Progenitor cell of endocrine pancreas (in vitro differentiated cells): ENCODE measurements at places on chromosomes 1 and 21.
A peak's percentile ranks its signal among the peaks of the same experiment; 100 is the strongest.

DNA sequence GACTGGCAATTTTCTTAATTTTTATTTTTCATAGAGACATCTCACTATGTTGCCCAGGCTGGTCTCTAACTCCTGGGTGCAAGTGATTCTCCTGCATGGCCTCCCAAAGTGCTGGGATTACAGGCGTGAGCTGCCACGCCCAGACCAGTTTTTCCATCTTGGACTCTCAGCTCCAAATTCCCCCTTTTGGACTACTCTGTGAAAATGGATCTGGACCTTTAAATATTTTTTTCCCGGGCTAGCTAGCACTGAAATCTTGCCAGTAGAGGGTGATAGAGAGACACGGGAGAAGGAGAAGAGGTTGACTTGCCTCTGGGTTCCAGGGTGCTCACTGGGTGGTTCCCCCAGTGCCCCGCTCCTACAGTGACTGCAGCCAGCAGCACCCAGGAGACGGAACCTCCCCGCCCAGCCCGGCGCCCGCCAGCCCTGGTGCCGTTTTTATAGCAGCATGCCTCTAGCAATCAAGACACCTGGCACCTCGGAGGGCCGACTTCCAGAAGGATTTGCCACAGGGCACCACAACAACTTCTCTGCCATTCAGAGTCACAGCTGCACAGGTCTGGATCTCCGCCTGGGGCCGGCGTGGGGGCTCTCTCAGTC, 34.7 kb upstream of the SCCPDH start:
- DNase-seq: no peak

DNA sequence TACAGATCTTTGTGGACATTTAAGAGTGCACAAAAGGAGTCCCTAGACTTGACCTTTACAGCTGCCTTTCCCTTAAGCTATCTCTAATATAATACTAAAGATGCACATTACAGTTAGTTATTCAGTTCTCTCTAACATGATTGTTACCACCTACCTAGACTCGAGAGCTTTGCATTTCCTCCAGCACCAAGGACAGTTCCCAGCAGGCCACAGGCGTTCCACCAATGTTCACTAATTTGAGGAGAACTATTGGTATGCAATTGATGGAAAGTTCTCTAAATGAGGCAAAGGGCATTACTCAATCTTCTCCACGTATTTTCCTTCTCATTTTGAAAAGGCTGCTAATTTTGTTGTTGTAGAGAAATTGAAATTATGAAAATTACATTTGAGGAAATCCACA, 5.4 kb upstream of the NTNG1 start:
- DNase-seq: peak; percentile 66

DNA sequence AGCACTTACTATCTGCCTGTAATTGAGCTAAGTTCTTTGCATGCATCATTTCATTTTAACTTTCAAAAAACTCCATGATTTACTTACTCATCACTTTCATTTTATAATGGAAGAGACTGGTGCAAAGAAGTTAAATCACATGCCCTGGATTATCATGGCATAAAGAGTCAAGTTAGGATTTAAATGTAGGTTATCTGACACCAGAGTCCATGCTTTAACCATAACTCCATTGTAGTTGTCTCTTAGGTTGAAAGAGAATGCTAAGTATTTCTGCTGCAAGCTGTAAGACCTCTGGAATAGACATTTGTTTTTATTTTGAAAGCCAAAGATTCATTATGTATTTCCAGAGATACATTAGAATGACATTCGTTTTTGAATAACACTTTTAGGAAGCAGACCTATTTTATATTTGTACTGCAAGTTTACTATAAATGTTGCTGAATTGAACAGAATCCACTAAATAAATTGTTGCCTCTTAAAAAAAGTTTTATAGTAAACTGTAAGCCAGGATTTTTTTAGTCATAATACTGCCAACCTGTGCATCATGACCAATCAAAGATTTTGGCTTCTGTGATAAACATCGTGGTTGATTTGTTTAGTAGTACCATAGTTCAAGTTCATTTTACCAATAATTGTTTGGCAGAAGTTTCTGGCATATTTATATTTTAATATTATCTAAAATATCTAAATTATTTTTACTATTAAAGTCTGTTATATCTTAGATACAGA, 26.1 kb downstream of the CFH start:
- DNase-seq: no peak

DNA sequence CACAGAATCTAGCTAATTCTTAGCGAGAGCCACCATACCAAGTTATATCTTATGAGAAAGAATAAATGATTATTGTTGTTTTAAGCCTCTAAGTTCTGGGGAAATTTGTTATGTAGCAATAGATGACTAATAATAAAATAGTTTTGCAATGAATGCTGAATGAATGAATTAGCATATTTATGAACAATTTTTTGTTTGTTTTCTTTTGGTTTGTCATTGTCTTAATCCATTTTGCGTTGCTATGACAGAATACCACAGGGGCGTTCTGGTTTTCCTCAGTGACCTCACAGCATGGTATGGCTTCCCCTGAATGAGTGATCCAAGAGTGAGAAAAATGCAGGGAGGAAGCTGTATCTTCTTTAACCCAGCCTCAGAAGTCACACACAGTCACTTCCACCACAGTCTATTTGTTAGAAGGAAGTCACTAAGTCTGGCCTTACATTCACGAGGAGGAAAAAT, 53.8 kb upstream of the HPDL start:
- no peak for DNase-seq

DNA sequence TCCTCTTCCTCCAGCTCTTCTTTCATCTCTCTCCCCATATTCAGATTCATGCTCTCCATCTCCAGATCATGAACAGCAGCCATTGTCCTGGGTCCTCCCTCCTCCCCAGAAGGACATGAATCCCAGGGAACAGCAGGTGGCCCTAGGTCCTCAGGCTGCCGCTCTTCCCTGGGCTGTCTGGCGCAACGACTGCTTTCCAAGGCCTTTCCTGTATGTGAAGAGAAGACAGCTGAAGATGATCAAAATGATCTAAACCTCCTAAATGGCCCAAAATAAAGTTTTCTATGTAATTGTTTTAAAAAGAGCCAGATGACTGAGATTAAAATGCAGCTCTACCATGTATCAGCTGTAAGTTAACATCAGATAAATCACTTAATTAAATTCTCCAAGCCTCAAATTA, 22.5 kb downstream of the RHBDL2 start:
- no peak for DNase-seq

DNA sequence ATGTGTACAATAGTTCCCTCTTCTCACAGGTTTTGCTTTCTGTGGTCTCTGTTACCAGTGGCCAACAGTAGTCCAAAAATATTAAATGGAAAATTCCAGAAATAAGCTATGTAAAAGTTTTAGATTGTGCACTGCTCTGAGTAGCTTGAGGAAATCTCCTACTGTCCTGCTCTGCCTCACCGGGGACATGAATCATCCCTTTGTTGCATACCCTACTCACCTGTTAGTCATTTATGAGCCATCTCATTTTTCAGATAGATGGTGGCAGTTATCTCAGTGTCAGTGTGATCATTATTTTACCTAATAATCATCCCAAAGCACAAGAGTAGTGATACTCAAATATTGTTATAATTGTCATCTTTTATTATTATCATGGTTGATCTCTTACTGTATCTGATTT, 688.1 kb downstream of the PLA2G4A start:
- DNase-seq: no peak

GRCh38 chr1:13543451-13544220, 29.8 kb upstream of the LRRC38 start:
- DNase-seq: no peak

DNA sequence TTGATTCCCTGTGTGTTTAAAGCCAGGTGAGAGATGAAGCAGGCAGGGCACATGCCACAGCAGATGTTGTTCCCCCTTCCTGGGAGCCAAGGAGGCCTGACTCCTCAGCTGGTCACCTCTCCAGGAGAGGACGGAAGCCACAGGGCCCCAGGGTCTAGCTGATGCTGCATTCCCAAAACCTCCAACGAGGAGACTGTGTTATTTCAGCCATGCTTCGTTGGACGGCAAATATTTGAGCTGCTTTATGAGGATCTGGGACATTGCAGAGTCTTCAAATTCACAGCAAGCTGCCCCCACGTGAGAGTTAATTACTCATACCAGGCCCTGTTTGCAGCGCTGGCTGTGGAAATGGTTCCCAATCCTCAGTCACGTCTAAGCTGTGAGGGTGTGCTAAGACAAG, 85.3 kb downstream of the CDC7 start:
- no peak for DNase-seq

- DNase-seq: no peak
Measured at GRCh38 chr1:157773493-157774350, 3.2 kb downstream of the FCRL2 start.

DNA sequence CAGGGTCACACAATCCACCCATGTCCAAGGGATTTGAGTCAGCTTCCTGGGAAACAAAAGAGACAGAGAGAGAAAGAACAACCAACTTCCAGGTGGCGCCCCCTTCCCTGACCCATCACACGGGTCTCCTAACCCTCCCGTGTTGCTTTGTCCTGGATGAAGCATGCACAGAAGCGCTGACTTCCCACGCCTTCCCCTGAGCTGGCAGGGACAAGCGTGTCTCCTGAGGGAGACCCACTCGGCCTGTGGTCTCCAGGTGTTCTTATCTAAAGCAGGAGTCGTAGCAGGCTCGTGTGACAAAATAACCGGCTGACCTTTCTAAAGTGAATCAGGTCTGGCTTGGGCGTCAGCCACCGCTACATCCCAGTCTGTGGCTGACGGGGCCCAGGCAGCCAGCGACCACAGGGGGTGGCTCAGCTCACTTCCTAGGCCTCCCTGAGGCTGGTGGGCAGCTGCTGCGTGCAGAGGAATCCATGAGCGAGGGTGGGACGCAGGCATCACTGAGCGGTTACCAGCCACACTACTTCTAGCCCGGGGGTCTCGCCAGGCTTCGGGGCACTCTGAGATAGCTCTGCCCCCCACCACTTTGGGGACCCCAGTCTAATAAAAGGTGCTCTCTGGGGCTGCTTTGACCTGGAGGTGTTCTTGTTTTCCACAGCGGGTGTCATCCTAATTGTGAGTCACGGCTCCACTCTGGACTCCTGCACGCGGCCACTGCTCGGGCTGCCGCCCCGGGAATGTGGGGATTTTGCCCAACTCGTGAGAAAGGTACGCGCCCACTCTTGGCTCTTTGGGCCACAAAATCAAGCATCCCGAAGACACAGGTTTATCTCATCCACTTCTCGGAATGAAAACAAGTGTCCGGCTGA, 40.4 kb downstream of the UBASH3A start:
- DNase-seq: no peak

- no peak for DNase-seq
Measured at GRCh38 chr1:64240206-64240605, 36.8 kb downstream of the UBE2U start.

GRCh38 chr1:3543076-3544039, 68.0 kb downstream of the MEGF6 start:
- no peak for DNase-seq

DNA sequence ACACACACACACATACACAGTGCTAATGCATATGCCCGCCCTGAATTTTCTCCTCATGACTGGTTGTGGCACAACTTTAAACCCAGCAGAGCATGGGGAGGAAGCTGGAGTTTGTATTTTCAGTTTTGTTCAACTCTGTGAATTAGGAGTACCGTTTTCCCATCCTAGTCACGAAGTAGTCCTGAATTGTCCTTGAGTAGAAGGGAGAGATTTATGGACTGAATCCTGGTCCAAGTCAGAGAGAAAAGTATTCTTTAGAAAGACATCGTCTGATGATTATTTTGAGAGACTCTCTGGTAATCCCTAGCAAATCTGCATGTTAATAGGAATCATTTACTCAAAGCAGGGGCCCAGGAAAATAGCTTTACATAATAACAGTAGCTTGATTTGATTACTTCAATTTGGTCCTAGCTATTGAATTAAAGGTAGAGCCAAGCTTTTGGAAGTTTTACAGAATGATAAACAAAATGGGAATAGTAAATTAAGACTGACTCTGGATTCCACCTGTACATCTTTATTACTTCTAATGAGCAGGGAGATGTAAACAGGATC, 60.5 kb upstream of the OLIG2 start:
- DNase-seq: no peak

GRCh38 chr1:58515794-58516401, 30.6 kb downstream of the OMA1 start:
- peak; percentile 15 for DNase-seq

DNA sequence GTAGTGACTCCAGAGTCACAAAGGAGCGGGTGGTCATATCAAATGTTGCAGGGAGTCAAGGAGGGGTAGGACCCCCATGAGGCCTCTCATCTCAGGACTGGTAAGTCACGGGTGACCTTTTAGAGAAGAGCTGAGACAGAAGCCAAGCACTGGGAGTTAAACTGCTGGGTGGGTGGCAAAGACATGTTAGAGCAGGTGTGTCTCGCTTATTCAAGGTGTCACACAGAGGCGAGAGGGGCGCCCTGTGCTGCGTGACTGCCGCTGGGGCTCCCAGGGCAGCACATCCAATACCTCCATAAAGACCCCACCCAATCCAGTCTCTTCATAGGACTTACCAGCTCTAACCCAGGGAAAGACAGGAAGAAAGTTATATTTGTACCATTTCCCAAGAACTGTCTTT, 15.2 kb downstream of the CASQ2 start:
- DNase-seq: no peak

DNA sequence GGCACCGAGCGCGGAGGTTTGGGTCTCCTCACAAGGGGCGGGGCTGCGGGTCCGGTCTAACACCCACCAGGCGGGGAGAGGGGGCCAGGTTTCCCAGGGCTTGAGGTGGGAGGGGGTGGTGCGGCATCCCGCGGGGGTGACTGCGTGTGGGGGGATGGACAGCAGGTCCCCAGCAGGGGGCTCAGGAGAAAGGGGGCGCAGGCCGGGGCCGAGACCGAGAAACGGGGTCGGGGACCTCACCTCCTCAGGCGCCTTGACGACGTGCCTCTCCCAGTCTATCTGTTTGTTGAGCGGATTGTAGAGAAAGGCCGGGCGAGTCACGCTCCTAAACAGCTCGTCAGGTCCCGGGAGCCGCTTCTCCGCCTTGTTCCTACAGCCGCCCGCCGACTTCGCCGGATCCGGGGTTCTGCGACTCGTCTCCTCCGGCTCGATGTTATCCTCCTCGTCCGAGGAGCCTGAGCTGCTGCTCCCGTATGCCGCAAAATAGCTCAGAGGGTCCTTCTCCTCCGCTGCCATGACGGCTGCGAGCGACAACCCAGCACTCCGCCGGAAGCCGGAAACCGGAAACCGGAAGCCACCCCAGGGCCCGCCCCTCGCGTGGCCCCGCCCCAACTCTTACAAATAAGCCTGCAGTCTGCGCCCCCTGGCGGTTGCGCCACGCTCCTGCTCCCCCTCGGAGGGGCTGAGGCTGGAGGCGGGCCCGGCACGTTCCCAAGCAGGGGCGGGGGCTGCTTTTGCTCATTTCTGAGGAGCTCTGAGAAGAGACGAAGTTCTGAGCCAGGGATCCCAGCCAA, at the start of gene C1orf52:
C1orf52 (minus strand) TSS at position 545 of the 794 bp plus-strand sequence; CDS start at position 516, 29 bp downstream.
- DNase-seq: peak; percentile 99
